ENCODE measurements at places on chromosomes 7 and 10. TPM values are rescaled to one million over a fixed set of nuclear protein-coding genes. Genes with fewer than 3 reads are reported as not detected.

DNA sequence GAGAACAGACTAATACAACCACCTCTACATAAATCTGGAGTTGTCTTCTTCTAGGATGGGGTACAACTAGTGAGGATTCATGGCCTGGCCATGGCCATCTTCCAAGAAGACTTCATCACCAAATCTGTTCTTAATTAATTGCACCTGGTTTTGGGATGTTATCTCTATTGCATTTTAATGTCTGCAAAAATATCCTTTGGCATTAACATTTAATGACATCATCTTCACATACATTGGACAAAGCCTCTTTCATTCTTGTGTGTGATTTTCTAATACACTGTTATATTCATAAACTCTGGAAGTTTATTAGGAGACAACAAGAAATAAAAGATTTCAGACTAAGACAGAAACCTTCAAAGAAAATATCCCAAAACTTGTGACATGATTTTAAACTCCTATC lies 124.2 kb upstream of the ABCB5 start:
- DNase-seq = no peak

DNA sequence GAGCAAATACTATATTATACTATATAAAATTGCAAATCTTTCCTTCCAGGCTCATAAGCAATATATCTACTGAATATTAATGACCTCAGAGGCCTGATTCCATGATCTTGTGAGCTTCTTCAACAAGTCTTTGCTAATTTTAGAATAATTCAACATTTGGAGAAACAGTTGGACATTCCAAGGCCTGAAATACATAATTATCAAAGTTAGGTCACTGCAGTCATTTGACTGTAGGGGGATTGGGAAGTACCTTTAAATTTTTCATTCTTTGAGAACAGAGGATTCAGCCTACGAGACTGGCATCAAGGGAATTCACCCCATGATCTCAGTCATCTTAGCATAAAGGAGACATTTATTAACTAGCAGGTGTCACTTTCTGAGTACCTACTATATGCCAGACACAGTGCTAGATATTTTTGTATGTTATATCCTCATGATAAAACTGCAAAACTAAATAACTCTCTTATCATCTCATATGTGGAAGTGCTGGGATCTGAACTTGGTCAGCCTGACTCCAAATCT lies 85.4 kb downstream of the DOCK4 start:
- DNase-seq = no peak

- DNase-seq = no peak
Observed at GRCh38 chr10:99695761-99696160, 36.2 kb downstream of the COX15 start.

GRCh38 chr7:111730057-111730456 lies 167.8 kb upstream of the IMMP2L start:
- DNase-seq = no peak

OIT3 gene
- total RNA-seq = 0.47 TPM

Data from occipital lobe (tissue), 3 donors.